ENCODE measurements at places on chromosomes 4 and X.

DNA sequence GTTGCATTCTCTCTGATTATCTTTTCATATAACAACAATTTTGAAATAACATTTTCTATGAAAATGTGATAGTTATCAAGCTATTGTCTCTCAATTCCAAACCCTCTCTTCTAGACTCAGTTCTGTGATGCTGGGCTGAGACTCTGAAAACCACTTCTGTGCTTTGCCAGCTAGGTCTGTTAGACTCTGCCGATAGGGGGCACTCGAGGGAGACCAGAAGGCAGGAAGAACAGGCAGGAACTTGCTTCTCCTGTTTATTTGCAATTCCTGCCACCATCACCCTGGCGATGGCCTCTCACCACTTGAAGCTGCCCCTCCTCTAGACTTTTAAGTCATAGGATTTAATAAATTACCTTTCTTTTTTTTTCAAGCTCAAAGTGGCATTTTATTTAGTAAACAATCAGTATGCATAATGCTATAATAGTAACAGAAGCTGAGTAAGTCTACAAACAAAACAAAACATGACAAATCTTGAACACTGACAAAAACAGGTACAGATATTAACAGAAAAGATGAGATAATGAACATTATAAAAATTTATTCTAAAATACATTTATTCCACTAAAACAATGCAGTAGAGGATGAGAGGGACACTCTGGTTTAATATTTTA lies 49.7 kb downstream of the RASL11B start:
- no peak overlapping the region for H3K27ac ChIP-seq
- no peaks in the 10 kb centered on the region for H3K4me1 ChIP-seq
- no peak for DNase-seq
- H3K4me3 ChIP-seq = no peak overlapping the region
- no peaks in the 10 kb centered on the region for H3K36me3 ChIP-seq

- no peaks in the 10 kb centered on the region for H3K4me1 ChIP-seq
- no peak overlapping the region for H3K4me3 ChIP-seq
- H3K36me3 ChIP-seq = no peaks in the 10 kb centered on the region
- no peak overlapping the region for H3K27ac ChIP-seq
These were observed 19.5 kb upstream of the WDFY3 start for GRCh38 chr4:84985952-84986351.

- DNase-seq = no peak
- H3K4me3 ChIP-seq = no peak overlapping the region
- no peaks in the 10 kb centered on the region for H3K4me1 ChIP-seq
- no peaks in the 10 kb centered on the region for H3K36me3 ChIP-seq
- no peak overlapping the region for H3K27ac ChIP-seq
These were observed 30.8 kb upstream of the LRBA start for GRCh38 chr4:151045907-151046306.

GRCh38 chr4:122739174-122739573 lies 6.7 kb downstream of the BBS12 start:
- peaks cover 21% of the 10 kb centered on the region for H3K36me3 ChIP-seq
- H3K4me1 ChIP-seq = peaks cover 1% of the 10 kb centered on the region
- no peaks in the 10 kb centered on the region for H3K27me3 ChIP-seq
- no peak for DNase-seq
- no peak overlapping the region for H3K4me3 ChIP-seq

GRCh38 chr4:41409594-41409895 lies 128.4 kb upstream of the LIMCH1 start:
- H3K36me3 ChIP-seq = no peaks in the 10 kb centered on the region
- no peak overlapping the region for H3K4me3 ChIP-seq
- peaks cover 25% of the 10 kb centered on the region for H3K4me1 ChIP-seq

DNA sequence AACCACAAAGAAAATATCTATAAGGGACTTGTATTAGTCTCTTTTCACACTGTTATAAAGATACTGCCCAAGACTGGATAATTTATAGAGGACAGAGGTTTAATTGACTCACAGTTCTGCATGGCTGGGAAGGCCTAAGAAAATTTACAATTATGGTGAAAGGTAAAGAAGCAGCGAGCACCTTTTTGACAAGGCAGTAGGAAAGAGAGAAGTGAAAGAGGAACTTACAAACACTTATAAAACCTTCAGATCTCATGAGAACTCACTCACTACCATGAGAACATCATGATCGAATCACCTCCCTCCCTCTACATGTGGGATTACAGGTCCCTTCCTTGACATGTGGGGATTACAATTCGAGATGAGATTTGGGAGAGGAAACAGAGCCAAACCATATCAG lies 856.0 kb downstream of the TRAM1L1 start:
- no peaks in the 10 kb centered on the region for H3K27me3 ChIP-seq
- no peaks in the 10 kb centered on the region for H3K4me1 ChIP-seq
- H3K4me3 ChIP-seq = no peak overlapping the region
- DNase-seq = no peak
- no peak overlapping the region for H3K27ac ChIP-seq

- H3K27ac ChIP-seq = peak overlapping the region; percentile 71
- H3K36me3 ChIP-seq = no peaks in the 10 kb centered on the region
- no peak for DNase-seq
- no peaks in the 10 kb centered on the region for H3K4me1 ChIP-seq
- H3K27me3 ChIP-seq = no peaks in the 10 kb centered on the region
- no peak overlapping the region for H3K4me3 ChIP-seq
These were observed 23.9 kb upstream of the TMSB4X start for GRCh38 chrX:12950851-12951594.

GRCh38 chr4:48944756-48945241 lies 38.2 kb upstream of the OCIAD2 start:
- H3K36me3 ChIP-seq = no peaks in the 10 kb centered on the region
- H3K4me3 ChIP-seq = no peak overlapping the region
- no peaks in the 10 kb centered on the region for H3K4me1 ChIP-seq
- H3K27ac ChIP-seq = no peak overlapping the region

GRCh38 chr4:153788051-153788412 lies 851 bp downstream of the SFRP2 start:
- no peak overlapping the region for H3K27ac ChIP-seq
- peak overlapping the region; percentile 62 for H3K4me3 ChIP-seq
- peaks cover 28% of the 10 kb centered on the region for H3K27me3 ChIP-seq
- DNase-seq = no peak
- H3K36me3 ChIP-seq = no peaks in the 10 kb centered on the region

- H3K4me1 ChIP-seq = no peaks in the 10 kb centered on the region
- DNase-seq = no peak
- no peak overlapping the region for H3K27ac ChIP-seq
- no peaks in the 10 kb centered on the region for H3K36me3 ChIP-seq
- no peak overlapping the region for H3K4me3 ChIP-seq
- H3K27me3 ChIP-seq = no peaks in the 10 kb centered on the region
These were observed 104.4 kb downstream of the WDFY3 start for GRCh38 chr4:84862064-84862463.

DNA sequence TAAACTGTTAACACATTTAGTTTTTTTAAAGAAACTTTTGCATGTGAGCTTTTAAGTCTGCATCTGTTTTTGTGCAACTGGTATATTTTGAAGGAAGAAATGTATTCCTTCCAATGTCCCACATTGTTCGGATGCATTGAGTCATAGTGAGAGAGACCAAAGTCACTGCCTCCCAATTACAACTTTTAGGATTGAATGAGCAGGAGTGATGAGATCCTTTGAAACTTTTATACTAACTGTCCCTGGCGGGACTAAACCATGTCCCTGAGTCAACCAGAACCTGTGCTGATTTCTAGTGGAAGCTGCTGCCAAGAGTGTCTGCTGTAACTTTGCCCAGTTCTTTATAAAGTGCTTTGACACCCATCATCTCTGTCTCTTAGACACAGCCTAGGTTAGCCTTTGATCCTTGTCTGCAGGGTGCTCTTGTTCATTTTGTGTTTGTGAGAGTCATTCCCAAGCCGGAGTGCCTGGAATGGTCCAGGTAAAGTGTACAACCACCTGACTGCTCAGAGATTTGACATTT lies 122.7 kb downstream of the ZNF518B start:
- no peak overlapping the region for H3K4me3 ChIP-seq
- DNase-seq = no peak
- no peak overlapping the region for H3K27ac ChIP-seq

- no peaks in the 10 kb centered on the region for H3K27me3 ChIP-seq
- no peak overlapping the region for H3K4me3 ChIP-seq
- no peak overlapping the region for H3K27ac ChIP-seq
- DNase-seq = no peak
These were observed 17.2 kb downstream of the GPR174 start for GRCh38 chrX:79161655-79162054.

DNA sequence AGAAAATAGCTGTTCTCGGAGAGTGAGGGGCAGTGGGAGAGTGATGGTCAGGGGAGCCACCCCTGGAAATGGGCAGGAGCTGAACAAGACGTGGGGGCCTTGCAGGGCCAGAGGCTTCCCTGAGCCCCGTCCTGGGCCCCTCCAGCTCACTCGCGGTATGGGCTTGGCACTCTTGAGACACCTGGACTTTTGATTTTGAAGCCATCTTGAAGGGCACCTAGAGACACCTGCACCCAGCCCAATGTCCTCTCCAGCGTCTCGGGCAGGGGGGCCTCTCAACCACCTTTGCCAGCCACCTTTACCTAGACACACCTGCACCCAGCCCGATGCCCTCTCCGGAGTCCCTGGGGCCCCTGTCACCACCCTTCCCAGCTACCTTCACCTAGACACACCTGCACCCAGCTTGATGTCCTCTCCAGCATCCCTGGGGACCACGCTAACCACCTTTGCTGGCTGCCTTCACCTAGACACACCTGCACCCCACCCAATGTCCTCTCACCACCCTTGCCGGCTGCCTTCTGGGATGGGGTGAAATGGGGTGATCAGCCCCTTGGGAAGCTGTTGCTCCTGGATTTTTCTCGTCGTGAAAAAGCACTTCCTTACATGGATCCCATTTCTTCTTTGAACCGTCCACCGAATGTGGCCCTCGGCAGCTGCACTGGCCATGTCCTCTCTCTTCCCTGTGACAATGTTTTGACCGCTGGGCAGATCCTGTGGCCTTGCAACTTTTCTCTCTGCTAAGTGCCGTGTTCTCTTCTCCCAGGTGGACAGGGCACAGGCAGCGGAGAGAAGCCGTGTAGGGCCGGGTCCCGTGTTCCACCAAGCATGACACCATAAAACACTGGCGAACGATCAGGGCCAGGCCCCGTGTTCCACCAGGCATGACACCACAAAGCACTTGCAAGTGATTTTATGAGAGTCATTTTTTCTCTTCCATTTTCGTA lies 47.5 kb downstream of the CPZ start:
- H3K27me3 ChIP-seq = no peaks in the 10 kb centered on the region
- no peak overlapping the region for H3K27ac ChIP-seq
- no peaks in the 10 kb centered on the region for H3K4me1 ChIP-seq

GRCh38 chr4:121951521-121952110 lies at the start of gene TRPC3:
Gene TRPC3, minus strand, starts transcription at chr4:121952060. Its CDS starts 380 bp downstream, at chr4:121951680.
- no peaks in the 10 kb centered on the region for H3K36me3 ChIP-seq
- no peak within 1 kb of the TSS for H3K27ac ChIP-seq
- peak within 1 kb of the TSS; percentile 83 for H3K4me3 ChIP-seq
- H3K27me3 ChIP-seq = no peaks in the 10 kb centered on the region
- no peak for DNase-seq

DNA sequence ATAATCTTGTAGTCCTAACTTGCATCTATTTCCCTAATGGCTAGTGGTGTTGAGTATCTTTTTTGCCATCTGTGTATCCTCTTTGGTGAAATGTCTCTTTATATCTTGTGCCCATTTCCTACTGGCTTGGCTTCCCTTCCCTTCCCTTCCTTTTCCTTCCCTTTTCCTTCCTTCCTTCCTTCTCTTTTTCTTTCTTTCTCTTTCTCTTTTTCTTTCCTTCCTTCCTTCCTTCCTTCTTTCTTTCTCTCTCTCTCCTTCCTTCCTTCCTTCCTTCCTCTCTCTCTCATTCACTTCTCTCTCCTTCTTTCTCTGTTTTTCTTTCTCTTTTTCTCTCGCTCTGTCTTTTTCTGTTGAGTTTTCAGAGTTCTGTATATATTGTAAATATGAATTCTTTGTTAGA lies 61.5 kb upstream of the SLC4A4 start:
- DNase-seq = no peak
- H3K36me3 ChIP-seq = no peaks in the 10 kb centered on the region

GRCh38 chr4:40630335-40631021 lies 814 bp upstream of the RBM47 start:
- DNase-seq = peak; percentile 13
- no peaks in the 10 kb centered on the region for H3K4me1 ChIP-seq
- peak overlapping the region; percentile 70 for H3K4me3 ChIP-seq

- no peaks in the 10 kb centered on the region for H3K36me3 ChIP-seq
- H3K27me3 ChIP-seq = no peaks in the 10 kb centered on the region
- no peak overlapping the region for H3K27ac ChIP-seq
- DNase-seq = no peak
- no peak overlapping the region for H3K4me3 ChIP-seq
These were observed 106.2 kb upstream of the AFAP1 start for GRCh38 chr4:8045909-8046308.

GRCh38 chrX:129472116-129472515 lies 51.2 kb downstream of the SMARCA1 start:
- no peaks in the 10 kb centered on the region for H3K4me1 ChIP-seq
- no peaks in the 10 kb centered on the region for H3K27me3 ChIP-seq
- H3K36me3 ChIP-seq = no peaks in the 10 kb centered on the region
- DNase-seq = no peak
- H3K4me3 ChIP-seq = no peak overlapping the region
- H3K27ac ChIP-seq = no peak overlapping the region

DNA sequence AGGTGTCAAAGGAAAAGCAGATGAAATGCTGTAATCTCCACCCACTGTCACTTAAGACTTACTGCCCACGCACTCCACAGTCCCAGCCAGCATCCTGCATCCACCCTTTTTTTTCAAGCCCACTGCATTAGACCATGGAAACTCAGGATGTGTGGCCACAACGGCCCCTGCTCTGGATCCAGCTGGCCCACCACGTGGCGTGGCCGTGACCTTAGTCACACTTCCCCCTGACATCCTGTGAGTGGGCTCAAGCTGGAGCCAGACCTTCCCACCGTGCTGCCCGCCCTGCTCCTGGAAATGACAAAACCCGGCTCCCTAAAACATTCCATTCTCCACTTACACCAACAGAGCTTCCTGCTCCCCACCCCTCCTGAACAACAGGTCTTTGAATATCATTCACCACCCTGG lies 588.3 kb upstream of the DIPK2B start:
- no peaks in the 10 kb centered on the region for H3K36me3 ChIP-seq
- H3K27ac ChIP-seq = no peak overlapping the region
- H3K4me1 ChIP-seq = no peaks in the 10 kb centered on the region
- H3K27me3 ChIP-seq = no peaks in the 10 kb centered on the region
- H3K4me3 ChIP-seq = no peak overlapping the region

DNA sequence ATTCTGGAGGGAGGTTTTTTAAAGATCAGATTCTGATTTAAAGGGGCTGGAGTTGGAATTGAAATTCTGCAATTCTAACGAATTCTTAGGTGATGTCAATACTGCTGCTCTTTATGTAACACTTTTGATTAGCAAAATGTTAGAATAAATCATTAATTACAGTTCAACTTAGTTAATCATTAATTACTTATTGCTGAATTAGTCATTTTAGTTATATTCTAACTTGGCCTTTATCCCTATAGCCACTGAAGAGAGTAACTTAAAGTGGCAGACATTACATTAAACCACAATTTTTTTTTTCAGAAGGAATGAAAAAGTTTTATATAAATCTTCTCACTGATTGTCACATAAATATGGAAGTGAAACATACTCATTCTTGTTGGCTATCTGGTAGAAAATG lies 206.6 kb upstream of the ITM2A start:
- no peaks in the 10 kb centered on the region for H3K36me3 ChIP-seq
- no peak overlapping the region for H3K27ac ChIP-seq
- no peaks in the 10 kb centered on the region for H3K27me3 ChIP-seq
- no peaks in the 10 kb centered on the region for H3K4me1 ChIP-seq

- no peak overlapping the region for H3K4me3 ChIP-seq
- no peaks in the 10 kb centered on the region for H3K4me1 ChIP-seq
- H3K36me3 ChIP-seq = no peaks in the 10 kb centered on the region
These were observed 8.4 kb upstream of the GPM6B start for GRCh38 chrX:13825178-13825762.

GRCh38 chr4:125539691-125540090 lies 224.9 kb downstream of the FAT4 start:
- H3K27me3 ChIP-seq = no peaks in the 10 kb centered on the region
- no peak overlapping the region for H3K27ac ChIP-seq
- no peaks in the 10 kb centered on the region for H3K4me1 ChIP-seq
- no peak for DNase-seq

Data from ascending aorta (tissue), 2 donors.